ENCODE measurements at places on chromosomes 1 and 21.

DNA sequence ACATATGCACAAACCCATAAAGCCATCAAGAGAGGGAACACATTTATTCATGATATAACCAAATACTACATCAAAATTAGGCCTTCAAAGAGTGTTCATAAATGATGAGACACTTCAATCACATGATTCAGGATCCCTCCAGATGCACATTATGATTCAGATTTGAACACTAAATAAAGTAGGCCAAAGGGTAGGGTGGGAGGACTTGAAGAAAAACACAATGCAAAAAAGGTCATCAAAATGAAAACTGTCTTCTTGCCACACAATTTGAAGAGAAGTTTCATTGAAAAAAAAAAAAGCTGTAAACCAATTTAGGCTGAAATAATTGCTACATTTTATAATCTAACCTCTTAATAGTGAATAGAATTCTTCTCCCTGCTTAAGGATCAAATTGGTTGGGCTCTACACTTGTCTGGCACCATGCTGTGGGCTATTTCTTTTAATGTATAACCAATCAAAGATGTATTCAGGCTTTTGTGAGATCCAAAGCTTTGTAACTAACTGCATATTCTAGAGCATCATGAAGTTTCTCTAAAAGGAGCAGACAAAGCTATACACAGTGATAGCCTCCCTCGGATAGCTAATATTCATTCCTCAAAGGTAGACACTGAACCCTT, 58.1 kb downstream of the ZSWIM5 start:
- no peak for DNase-seq

DNA sequence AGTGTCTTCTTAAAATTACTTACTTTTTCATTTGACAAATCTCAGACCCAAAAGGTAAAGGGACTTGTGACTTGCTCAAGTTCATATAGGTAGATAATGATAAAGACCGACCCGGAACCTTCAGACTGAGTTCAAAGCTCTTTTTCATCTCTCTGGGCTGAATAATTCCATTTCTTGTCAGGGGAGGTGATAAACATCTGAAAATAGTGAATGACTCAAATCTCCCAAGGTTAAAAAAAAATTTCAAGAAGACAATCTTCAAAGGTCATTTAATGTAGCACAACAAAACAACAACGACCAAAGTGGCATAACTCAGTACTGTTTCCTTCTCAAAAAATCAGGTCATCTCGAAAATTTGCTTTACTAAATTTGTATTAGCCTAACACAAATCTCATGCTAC, 20.6 kb downstream of the LUZP1 start:
- DNase-seq = no peak

DNA sequence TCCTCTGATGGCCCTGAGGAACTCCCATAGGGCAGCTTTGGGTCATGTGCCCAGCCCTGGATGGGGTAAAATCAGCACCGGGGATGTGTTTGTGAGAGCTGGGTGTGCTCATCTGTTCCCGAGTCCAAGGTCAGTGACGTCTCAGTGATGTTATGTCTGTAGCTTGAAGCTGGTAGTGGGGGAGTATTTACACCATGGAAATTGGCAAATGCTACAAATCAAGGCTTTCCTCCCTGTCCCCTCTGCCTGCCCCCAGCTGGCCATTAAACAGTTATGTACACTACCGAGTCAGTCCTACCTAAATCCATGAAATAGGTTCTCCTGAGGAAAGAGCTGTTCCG, 117.8 kb upstream of the SLC25A33 start:
- no peak for DNase-seq

GRCh38 chr1:28343405-28343804, 14.6 kb downstream of the MED18 start:
- no peak for DNase-seq

DNA sequence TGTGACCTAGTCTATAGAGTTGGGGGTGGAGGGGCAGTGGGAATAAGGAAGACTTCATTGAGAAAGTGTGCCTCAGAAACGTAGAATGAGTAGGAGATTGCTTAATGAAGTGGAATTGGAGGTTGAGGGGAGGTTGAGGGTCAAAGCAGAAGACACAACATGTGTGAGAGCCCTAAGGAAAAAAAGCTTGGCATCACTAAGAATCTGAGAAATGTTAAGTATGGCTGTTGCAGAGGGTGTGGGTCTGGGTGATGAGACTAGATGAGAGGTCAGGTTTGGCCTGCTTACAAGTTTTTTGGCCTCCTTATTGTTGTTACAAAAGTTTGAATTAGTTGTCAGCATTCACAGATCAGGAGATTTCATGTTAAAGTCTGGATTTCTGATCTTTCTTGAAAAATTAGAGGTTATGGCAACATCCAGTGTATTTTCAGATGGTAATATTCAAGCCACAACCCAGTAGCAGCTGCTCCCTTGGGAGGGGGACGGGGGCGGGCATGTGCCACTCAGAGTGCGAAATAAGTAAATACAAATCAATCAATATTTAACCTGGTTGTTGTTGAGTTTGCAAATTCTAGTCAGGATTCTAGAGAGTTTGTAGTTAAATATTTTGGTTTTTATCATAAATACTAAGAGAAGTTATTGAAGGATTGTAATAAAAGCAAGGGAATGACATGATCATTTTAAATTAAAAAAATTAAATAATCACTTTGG, 4.3 kb downstream of the MAN1A2 start:
- no peak for DNase-seq

GRCh38 chr1:168879896-168880734, 151.1 kb upstream of the DPT start:
- DNase-seq = no peak

GRCh38 chr21:25558123-25558522, 49.2 kb downstream of the MRPL39 start:
- DNase-seq = no peak

GRCh38 chr1:119767486-119767885, 1.2 kb downstream of the HMGCS2 start:
- no peak for DNase-seq

- DNase-seq = no peak
Measured at GRCh38 chr1:225449261-225449660, 21.4 kb upstream of the LBR start.

DNA sequence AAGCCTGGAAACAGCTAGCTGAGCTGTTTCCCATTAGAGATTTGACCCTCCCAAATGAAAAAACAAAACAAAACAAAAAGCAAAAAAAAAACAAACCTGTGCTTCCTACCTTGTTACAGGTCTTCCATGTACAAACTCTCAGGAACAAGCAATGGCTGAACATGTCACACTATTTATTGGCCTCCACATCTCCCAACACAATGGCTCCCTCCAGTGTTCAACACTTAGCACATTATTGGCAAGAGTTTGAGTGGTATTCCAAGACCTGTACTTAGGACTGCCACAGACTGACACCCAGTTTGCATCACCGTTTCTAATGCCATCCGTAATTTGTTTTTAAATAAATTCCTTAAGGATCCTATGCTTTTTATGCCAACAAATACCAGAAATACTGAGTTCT, 195.0 kb upstream of the OLFM3 start:
- DNase-seq = no peak

DNA sequence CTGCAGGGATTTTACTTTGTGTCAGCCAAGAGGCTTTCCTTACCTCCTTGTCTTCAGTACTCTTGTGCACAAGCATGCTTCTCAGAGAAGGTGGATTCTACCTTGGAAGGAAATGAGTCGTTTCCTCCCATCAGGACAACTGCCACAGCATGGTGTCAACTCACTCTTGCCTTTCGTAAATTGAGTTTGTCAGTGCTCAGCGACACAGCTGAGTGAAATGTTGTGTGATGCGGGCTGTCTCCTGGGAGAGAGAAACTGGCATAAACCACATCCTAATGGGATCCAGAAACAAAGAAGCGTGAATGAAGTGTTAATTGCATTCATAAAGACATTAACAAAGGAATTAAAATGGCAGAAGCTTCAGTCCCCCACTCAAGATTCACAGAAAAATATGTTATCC, 51.5 kb upstream of the SLC22A15 start:
- no peak for DNase-seq

DNA sequence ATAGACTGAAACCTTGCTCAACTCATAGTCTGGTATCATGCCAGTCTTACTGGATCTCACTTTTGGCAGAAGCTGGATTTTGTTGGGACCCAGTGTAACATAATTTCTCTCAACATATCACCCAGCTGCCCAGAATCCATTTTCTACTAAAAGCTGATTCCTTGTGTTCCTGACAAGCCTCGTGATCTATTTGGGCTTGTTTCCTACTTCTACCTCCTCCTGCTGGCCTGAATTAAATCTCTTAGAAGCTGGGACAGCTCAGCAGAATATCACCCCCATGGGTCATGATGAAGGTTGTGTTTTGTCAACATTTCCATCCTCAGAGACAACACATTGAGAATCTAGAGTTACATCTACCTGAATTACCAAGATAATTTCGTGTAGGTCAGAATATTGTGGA, 7.7 kb downstream of the GOLT1A start:
- DNase-seq = no peak

GRCh38 chr1:178470411-178470960, 26.3 kb downstream of the CLEC20A start:
- DNase-seq = no peak

DNA sequence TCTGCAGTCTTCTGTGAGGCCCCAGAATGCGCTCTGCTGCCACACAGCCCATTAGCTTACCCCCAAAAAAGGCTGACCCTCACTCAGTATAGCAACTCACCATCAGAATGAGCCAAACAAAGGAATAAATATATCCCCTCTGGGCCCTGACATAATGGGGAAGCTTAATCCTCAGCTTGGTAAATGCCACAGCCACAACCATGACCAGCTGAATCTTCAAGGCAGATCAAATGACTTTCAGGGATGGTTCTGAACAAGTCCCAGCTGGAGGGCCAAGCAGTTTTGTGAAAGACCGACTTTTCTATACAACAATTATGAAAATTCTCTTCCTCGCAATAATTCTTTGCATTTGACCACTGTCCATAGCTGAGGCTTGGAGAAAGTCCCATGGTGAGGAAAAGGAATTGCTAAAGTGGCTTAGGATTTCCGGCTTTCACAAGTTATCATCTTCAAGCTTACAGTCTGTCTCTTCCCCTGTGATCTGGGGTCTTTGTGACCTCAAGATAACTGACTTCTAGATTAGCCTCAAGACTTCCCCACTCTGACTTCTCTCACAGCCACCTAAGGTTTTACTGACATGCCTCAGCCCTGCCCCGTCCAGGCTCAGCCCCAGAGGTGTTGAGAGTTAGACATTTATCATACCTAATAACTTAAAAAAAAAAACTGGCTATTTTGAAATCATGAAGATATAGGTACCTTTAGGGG, 47.8 kb upstream of the PBX1 start:
- no peak for DNase-seq

- peak; percentile 19 for DNase-seq
Measured at GRCh38 chr1:20426923-20427322, 59.1 kb downstream of the CAMK2N1 start.

- peak; percentile 65 for DNase-seq
Measured at GRCh38 chr1:107750364-107750959, 214.5 kb downstream of the VAV3 start.

DNA sequence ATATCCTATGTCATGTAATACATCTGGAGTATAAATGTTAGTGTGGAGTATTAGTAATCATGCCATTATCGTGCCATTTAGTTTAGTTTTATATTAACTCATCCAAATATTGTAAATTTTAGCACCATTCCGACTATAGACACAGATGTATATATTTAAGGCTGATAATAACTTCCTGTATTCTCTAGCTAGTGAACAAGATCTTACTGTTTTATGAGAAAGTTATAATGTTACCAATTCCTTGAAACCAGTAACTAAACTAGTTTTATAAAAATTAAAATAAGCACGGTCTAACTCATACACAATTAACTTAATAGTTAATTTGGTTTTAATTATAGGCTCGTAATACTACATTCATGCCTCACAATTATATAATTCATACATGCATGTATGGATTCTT, 808.6 kb downstream of the USP25 start:
- DNase-seq = no peak

- no peak for DNase-seq
Measured at GRCh38 chr1:227454686-227455085, 108.7 kb upstream of the ZNF678 start.

DNA sequence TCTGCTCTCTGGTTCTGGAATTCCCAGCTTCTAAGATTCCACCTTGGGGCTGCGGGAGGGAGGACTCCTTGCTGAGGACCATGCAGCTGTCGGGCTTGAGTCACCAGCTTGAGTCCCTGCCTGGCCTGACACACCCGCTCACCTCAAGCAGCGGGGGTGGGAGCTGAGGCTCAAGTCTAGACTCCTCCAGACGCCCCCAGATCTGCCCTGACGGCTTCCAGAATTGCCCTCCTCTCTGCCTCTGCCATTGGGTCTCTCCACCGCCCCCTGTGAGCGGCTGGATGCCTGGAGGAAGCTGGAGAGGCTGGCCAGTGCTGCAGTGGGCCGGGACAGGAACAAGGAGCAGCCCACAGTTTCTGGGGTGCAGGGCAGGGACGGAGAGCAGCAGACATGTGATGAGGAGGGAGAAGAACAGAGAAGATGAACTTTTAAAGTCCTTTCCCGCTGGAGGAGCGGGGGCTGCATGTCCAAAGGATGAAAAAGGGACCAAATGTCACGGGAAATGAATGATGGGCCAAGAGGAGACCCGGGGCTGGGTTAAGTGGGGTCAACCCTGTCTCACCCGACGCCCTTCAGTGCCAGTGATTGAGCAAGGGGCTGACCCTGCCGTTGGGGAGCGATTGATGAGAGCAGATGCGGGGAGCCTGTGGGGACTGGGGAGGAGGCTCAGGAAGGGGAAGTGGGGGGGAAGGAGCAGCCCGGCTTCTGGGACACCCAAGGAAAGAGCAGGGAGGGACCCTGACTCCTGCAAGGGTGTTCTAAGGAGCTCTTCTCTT, 13.5 kb downstream of the CRABP2 start:
- no peak for DNase-seq

DNA sequence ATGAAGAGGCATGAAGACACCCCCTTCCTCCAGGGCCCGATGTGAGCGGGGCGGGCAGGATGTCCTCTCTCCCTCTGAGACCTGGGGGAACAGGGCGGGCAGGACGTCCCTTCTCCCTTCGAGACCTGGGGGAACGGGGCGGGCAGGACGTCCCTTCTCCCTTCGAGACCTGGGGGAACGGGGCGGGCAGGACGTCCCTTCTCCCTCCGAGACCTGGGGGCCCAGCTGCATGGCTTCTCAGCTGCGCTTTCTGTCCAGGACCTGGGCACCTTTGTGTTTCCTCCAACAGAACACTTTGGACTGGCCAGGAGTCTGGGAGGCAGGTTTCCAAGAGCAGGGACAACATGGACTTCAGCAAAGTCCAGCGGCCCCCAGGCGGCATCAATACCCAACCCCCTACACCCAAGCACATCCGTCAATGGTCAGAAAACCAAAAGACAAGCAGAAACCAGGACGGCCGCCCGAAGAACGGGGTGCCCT, 30.8 kb upstream of the ADARB1 start:
- no peak for DNase-seq

GRCh38 chr1:36135330-36135667, 10.3 kb upstream of the COL8A2 start:
- DNase-seq = no peak

DNA sequence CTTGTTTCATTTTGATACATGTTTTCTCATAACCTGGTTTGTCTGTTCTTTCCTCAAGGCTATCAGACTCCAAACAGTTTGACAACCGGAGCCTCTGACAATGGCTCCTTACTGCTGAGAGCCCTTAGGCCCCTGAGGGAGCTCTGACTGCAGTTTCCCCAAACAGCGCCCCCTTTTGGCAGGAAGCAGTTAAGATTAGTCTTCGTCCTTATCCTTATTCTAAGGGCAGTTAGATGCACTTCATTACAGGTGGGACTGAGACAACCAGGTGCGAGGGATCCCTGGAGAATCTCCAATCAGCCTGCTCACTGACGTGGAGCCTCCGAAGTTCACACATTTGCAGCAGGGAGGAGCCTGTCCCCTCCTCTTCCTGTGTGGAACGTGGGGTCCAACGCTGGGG, 393.1 kb downstream of the BRINP3 start:
- DNase-seq = no peak
